NCI-H345 (cell line): ENCODE measurements at places on chromosomes 3 and 15.

GRCh38 chr3:172307141-172307560, 141.1 kb downstream of the GHSR start:
- no peak for DNase-seq

GRCh38 chr3:16888785-16889607, 4.2 kb downstream of the PLCL2 start:
- DNase-seq = no peak

- DNase-seq = no peak
Observed at GRCh38 chr3:60760145-60760544, 491.1 kb downstream of the FHIT start.

DNA sequence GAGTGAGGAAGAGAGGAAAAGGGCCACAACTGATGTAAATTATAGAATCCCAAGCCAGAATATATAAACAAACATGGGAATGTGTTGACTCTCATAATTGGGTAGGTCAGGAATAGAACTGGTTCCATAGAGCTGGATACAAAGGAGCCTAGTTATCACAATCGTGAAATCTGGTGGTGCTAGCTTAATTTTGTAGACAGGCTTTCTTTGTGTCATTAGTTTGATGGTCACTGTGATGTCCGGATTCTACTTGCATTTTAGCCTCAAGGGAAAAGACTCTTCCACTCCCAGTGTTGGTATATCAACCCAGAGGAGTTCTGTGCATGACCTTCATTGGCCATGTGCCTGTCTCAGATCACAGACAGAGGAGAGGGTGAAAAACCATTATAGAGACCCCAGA, 81.8 kb downstream of the NLGN1 start:
- DNase-seq = no peak

- no peak for DNase-seq
Observed at GRCh38 chr3:152738656-152739055, 96.3 kb upstream of the P2RY1 start.

DNA sequence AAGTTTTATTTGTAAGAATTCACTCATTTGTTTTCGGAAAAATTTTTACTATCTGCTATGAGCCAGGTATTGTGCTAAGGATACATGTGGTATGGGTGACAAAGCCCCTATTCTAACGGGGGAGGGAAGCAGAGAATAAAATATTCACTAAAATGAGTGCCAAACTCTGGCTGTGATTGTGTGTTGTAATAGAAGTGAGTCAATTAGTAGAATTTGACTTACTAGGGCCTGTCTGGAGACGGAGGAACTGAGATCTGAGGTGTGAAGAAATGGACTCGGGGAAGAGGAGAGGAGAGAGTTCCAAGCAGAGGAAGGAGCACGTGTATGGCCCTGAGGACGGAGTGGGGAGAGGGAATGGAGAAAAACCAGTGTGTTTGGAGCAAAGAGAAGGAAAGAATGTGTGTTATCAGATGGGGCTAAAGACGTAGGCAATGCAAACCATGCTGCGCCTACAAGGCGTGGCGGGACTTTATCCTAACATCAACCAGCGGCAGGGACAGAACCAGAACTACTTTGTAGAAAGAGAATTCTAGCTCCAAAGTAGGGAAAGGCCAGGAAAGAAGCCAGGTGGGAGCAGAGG, 89.1 kb downstream of the OSBPL10 start:
- no peak for DNase-seq

GRCh38 chr3:136678981-136679380, 73.2 kb downstream of the STAG1 start:
- no peak for DNase-seq

GRCh38 chr3:182914341-182914740, 66.0 kb downstream of the DCUN1D1 start:
- no peak for DNase-seq

GRCh38 chr3:97662762-97663161, 101.8 kb upstream of the ARL6 start:
- no peak for DNase-seq

- DNase-seq = peak; percentile 2
Observed at GRCh38 chr15:75348562-75349350, 1.9 kb downstream of the NEIL1 start.

GRCh38 chr15:33158366-33158765, 36.1 kb downstream of the FMN1 start:
- no peak for DNase-seq

- DNase-seq = no peak
Observed at GRCh38 chr3:187327845-187328244, 36.3 kb upstream of the MASP1 start.

DNA sequence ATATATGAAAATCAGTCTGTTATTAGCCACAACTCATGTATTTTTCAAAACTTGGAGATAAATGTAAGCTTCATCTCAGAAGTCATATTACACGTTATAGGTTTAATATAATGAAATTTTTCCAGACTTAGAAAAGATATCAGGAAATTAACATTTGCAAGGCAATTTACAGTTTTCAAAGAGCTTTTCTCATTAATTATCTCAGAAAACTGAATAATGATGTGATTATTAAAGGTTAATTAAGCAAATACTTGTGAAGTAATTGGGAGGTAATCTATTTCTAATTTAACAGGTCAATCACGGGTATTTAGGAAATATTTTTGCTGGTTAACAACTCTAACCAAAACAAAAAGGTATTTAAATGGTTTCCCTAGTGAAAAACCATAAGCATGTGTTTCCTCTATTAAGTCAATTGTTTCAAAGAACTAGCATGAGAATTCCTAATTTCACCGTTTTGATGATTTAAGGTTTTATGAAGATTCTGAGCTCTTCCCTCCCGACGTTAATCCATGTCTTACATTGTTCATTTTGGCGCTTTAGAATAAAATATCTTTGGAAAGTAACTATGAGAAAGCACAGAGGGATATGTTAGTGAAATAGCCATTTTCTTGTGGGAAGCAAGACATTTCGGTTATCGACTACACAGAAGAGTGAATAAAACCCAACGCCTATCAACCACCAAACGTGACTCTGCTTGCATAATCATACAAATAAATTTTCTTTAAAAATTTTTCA, 1.5 kb upstream of the NEO1 start:
- DNase-seq = no peak

DNA sequence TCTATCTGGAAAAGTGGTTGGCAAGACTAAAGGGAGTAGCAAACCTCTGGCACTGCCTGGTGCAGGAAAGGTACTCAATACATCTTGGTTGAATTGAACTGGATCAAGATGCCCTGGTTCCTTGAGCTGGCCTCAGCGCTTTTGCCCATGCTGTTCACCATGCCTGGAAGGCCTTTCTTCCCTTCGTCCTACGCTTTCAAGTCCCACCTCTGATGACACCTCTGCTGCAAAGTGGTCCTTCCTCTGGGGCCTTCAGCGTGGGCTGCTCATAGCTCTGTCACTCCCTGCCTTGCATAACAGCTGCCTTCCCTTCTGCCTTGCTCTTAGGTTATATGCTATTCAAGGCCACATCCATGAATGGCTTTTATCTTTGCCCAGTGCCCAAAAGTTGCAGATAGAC, 23.0 kb downstream of the ITGA11 start:
- no peak for DNase-seq

DNA sequence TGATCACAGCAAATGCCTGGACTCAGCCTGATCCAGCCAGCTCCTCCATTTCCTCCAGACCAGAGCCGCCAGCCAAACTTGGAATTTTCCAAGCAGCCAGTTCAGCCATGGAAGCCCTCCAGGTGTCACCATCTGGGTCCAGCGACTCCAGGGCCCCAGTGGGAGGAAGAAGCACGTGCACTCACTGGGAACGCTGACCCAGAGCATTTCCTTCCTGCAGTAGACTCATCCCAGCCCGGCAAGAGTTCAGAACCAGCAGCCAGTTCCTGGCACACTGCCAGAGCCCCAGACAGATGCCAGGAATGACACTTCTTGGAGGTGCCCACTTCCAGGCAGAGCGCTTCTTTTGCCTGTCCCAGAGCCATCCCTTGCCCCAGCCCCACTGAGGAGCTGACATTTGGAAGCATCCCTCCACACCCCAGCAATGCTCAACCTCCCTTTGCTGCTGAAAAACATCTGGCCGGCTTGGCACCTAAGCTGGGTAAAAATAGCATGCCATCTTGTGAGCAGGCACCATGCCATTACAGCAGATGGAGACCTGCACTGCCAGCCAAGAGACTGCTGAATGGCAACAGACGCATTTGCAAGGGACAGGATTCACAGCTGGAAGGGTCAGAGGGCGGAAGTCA, 460.3 kb upstream of the PROK2 start:
- no peak for DNase-seq

DNA sequence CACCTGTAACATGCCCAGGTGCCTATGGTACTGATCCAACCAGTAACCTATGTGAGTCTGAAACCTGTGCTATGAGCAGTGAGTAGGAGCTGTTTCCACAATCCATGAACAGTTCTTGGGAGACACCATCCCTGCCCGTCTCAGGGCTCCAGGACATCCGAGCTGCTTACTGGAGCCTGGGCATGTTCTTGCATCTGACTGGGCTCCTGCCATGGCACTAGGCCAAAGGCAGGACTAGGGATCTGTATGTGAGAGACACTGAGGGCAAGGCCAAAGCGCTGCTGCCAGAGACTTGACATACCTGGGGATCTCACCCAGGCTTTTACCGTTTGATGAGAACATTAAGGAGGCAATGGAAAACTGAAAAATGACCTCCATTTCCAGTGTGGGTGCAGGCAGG, 59.8 kb downstream of the WDR76 start:
- DNase-seq = no peak

DNA sequence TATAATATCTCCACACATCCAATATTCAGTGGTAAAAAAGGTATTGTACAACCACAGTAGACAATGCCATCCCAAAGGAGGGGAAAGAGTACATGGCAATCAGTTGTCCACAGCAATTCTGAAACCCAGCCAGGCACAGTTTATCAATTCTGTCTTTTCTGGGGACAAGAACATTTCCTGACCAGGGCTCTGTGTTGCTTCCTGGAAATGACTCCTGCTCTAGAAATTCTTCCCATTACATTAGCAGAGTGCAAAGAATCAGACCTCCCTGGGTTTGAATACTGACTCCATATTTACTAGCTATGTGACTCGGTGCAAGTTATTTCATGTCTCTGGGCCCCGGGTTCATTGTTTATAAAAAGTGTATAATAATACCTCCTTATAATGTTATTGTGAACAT, 220.4 kb upstream of the CFAP20DC start:
- DNase-seq = no peak

DNA sequence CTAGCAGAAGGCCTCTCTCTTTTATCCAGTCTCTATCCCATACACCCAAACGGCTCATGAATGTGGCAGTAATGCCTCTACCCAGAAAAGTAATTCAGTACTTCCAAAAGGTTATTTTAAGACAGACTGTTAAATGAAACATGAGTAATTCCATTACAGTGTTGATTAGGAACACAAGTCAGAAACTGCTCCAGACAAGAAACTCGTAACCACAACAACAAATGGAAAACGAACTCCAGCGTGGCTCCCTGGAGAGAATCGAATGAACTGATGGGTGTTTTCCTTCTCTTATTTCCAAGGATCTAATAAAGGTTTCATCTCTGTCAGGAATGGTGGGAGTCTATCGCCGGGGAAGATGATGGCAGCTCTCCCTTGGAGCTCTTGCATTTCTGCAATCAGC, 228.4 kb downstream of the MAGI1 start:
- DNase-seq = no peak

DNA sequence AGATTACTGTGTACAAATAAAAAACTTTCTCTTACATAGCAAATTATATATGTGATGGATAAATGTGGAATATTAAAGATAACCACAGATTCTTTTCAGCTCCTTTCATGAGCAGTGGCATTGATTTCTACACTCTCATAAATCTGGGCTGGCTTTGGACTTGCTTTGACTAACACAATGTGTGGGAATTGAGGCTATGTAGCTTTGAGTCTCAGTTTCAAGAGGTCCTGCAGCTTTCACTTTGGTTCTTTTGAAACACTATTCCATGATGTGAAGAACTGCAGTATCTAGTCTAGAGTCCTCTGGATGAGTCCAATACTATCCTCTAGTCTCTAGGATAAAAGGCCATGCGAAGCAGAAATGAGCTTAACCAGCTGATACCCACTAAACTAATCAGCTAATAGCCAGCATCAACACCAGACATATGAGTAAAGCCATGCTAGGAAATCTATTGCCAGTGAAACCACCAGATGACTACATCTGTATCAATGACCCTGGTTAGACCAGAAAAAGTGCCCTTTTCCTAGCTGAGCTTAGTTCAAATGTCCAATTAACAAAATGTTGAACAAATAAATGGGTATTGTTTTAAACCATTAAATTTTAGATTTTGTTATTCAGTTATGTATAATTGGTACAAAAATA, 274.9 kb upstream of the ZPLD1 start:
- no peak for DNase-seq

- DNase-seq = no peak
Observed at GRCh38 chr15:80242132-80242769, 9.8 kb downstream of the CTXND1 start.

- peak; percentile 97 for DNase-seq
Observed at GRCh38 chr15:32688151-32688639, 29.6 kb upstream of the GREM1 start.

GRCh38 chr3:59782664-59783063, 732.8 kb upstream of the CFAP20DC start:
- DNase-seq = no peak

DNA sequence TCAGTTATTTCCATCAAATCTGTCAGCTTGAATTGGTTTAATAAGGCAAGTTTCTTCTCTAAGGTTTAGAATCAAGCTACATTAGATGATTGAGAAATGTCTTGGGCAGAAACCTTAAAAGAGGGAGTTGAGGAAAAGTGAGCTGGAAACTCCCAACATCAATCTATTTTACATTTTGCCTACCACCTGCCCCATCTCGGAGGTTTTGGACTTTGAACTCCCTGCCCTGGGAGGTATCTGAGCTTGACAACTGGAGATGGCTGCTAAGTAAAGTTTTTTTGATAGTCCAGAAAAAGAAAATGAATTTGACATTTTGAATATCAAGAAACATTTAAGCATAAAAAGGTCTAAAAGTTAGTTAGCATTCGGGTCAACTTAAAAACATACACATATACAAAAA, 234.2 kb downstream of the NFKBIZ start:
- no peak for DNase-seq

DNA sequence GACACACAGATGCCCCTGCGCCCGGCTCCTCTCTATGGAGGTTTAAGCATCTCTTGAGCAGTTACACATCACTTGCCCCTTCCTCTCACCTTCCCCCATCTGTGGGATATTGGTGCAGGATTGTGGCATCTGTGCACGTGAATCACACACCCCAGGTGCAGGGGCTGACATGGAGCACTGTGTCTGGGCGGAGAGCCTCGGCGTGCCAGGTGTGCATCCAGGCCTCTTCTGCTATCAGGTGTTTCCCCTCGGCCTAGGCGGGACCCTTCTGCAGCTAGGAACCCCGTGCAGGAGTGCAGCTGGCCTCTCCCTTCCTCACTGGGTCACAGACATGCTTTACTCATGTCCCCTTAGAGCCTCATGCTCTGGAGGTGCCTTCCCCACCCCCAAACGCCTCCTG, 33.4 kb upstream of the MUC13 start:
- DNase-seq = no peak

- no peak for DNase-seq
Observed at GRCh38 chr3:80542456-80542855, 774.7 kb upstream of the ROBO1 start.

- no peak for DNase-seq
Observed at GRCh38 chr3:122916084-122916483, 111.5 kb downstream of the SEMA5B start.

GRCh38 chr15:40702077-40702476, 7.1 kb downstream of the RAD51 start:
- no peak for DNase-seq

- no peak for DNase-seq
Observed at GRCh38 chr3:37937156-37937555, 53.4 kb upstream of the VILL start.
